ENCODE measurements at places on chromosomes 16 and 17.
A peak's percentile ranks its signal among the peaks of the same experiment; 100 is the strongest.

DNA sequence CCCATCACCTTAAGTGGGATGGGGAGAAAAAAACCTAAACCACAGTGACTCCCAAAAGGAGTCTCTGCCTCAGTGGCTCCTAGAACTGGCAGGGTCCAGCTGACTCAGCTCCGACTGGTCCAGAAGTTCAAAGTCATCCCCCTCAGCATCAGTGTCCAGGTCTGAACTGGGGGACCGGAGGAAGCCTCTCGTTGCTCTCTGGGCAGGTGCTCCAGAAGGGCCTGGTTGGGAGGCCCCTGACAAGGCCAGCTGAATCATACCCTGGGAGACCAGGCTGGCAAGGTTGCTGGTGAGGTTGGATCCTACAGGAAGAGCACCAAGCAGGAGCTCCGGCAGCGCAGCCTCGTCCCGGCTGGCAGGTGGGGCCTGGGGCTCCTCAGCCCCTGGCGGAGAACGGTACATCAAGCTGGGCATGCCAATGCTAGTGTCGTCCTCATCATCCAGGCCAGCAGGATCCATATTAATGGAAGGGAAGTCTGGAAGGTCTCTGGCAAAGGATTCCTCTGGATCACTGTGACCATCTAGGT is 4.3 kb upstream of the PSMC3IP start:
- DNase-seq, result no peak

- DNase-seq, result no peak
These were observed 8.4 kb downstream of the PIMREG start for GRCh38 chr17:6452471-6453266.

GRCh38 chr16:50068550-50068949 is 2.8 kb downstream of the HEATR3 start:
- DNase-seq, result no peak

DNA sequence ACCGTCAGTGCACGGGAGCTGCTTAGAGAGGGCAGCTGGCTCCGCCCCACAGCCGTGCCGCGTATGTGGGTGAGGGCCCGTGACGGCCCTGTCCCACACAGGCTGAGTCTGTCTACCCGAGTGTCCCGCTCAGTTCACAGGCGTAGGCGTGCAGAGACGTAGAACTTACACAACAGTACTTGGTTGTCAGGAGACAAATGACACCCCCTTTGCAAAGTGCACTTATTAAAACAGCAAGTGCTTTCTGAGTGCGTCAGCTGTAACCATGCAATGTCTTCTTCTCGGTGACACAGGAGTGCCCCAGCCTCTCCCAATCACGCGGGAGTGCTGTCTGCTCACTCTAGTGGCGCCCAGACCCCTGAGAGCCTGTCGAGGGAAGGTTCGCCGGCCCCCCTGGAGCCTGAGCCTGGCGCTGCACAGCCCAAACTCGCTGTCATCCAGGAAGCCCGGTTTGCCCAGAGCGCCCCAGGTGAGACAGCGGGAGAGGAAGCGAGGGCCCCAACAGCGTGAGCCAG is 64.2 kb downstream of the FOXK2 start:
- DNase-seq, result no peak

GRCh38 chr17:7340179-7340578 is 3.9 kb downstream of the ACAP1 start:
- no peak for DNase-seq

GRCh38 chr17:2064520-2064971 is 9.6 kb downstream of the HIC1 start:
- no peak for DNase-seq

DNA sequence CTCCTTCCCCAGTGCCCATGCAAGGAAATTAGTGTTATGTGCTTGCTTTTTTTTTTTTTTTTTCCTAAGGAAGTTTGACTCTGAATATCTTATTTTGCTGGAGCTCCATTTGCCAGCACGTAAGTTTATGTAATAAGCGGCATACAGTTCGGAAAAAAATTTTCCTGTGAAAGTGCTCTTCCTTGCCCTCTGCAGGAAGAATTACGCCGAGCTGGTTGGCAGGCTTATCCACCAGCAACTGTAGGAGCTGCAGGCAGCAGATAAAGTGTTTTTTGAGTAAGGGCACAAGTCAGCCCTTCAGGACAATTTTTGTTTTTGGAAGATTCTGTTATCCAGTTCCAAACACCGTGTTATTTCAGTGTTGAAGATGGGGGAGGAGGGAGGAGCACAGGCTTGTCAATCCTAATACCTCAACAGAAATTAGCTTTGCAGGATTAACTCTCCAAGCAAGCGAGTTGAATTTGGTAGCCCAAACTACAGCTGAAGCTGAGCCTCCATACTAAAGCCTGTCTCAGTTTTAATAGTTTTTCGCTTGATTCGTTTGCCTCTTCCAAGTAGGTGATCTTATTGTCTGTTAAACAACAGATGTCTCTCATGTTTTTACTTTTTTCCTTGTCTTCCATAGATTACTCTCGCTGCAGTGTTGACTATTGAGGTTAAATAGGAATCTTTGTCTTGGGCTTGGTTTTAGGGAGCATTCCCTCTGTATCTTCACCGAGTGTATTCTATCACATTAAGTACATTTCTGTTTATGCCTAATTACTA is 1.1 kb downstream of the SPECC1 start:
- DNase-seq, result peak; percentile 16

GRCh38 chr16:12168074-12169000 is 191.8 kb downstream of the SNX29 start:
- DNase-seq, result no peak

GRCh38 chr16:14029658-14030057 is 41.5 kb upstream of the MRTFB start:
- no peak for DNase-seq

GRCh38 chr17:19705201-19705600 is 11.2 kb downstream of the SLC47A2 start:
- DNase-seq, result no peak

DNA sequence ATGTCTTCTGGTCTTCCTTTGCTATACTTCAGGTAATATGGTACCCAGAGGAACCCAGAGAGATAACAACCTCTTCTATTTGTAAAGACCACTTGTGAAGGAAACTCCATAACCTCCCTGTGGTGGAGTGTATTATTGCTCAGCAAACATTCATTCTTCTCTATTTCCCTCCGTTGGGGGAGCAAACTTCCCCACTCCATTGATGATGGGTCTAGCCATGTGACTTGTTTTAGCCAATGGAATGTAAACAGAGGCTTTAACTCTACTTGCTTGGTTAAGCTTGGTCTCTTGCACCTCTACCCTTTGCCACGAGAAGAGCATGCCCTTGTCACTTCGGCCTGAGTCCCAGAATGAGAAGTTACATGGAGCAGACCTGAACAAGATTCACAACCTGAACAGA is 30.0 kb upstream of the SKAP1 start:
- DNase-seq, result no peak

GRCh38 chr16:9824200-9825068 is 357.8 kb downstream of the GRIN2A start:
- DNase-seq, result no peak
